Activated effector memory CD4-positive, alpha-beta T cell treated with anti-CD3 and anti-CD28 coated beads, Interleukin-2, amount 50 U/mL, for 16 hours (primary cell): ENCODE measurements at places on chromosomes 16 and 17.

DNA sequence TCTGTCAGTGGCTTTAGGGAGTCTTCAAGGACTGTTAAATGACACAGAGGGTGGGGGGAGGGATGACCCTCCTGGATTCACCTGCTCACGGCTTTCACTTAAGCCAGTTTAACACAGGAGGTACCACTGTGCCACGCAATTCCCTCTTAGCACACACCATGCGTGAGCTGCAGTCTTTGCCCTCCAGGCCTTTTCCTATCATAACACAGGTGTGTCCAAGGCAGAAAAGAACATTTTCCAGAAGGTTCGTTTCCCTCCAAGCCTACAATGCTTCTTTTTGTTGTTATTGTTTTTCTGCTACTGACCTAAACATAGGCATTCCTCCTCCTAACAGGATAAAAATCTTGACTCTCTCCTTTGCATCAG, 1.1 kb downstream of the ZFHX3 start:
- no peak for DNase-seq

DNA sequence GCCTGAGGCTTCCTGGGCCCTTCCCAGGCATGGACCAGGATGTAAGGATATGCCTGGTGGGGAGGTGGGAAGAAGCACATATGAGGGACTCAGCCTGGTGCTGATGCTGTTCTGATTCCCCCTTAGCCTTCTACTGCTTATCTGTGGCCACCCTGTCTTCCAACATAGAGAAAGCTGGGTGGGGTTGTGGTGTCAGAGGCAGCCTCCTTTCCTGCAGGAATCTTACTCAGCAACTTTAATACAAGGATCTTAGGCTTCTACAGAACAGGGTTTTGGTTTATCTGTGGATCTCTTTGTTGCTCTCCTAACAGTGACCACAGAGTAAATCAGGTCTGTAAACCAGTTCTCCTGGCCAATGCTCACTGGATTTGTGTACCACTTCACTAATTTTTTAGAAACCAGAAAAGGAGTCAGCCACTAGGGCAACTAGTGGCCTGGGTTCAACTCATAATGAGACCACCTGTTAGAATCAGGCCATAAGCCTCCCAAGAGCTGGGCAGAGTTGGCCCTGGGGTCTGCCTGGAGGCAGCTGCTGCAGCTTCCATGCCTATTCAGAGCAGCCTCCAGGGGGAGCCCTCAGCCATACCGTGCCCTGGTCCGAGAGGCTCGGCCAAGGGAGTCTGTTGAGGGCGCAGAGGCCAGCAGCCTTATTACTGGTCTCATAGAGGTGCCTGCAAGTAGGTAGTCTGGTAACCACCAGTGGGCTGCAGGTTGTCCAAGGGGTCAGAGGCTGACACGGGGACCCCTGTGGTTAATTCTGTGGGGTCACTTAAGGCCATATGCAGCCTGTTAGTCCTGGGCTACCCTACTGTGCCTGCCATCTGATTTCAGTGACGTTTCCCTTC, 7.1 kb downstream of the HAS3 start:
- peak; percentile 80 for DNase-seq

DNA sequence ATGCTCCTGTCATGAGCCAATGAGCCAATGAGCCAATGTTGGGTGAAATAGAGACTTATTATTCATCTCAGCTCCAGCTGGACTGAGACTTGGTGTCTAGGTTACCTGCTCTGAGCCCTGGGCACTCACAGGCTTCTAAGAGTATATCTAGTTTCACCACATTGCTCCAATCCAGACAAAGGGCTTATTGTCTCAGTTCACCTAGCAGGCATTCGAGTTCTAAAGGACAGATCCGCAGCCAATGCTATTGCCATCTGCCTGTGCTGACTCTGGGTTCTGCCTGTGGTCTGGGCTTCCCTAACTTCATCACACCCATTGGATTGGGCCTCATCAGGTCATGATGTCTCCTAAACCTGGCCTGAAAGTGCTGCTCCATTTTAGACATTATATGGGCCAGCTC, 66.1 kb upstream of the HS3ST4 start:
- no peak for DNase-seq

- DNase-seq, result no peak
Measured at GRCh38 chr17:11852912-11853311, 144.4 kb downstream of the ZNF18 start.

GRCh38 chr17:19718041-19718612, 1.7 kb upstream of the SLC47A2 start:
- DNase-seq, result no peak

DNA sequence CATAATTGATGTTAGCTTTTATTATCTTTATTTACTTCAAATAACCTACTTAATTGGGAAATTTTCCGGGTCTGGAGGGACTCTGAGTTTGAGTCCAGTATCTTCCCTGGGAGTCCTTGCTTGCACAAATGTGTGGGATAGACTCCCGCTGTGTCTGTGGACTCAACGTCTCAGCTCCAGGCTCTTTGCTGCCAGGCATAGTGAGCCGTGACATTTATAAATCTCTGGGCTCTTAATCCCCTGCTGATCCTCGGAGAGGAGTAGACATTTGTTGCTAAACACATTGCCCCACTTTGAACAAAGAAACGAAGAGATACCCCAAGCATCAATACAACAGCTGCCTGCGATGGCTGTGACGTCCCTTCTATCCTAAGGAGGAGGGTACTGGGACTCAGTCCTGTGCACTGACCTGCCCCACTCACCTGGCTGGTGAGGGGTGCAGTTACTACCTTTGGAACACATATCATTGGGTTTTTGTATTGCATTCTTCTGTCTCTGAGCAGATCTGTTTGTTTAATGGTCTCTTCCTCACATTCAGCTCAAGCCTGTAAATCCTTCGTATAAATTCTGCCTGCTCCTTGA, 316.9 kb downstream of the HAPSTR1 start:
- no peak for DNase-seq

DNA sequence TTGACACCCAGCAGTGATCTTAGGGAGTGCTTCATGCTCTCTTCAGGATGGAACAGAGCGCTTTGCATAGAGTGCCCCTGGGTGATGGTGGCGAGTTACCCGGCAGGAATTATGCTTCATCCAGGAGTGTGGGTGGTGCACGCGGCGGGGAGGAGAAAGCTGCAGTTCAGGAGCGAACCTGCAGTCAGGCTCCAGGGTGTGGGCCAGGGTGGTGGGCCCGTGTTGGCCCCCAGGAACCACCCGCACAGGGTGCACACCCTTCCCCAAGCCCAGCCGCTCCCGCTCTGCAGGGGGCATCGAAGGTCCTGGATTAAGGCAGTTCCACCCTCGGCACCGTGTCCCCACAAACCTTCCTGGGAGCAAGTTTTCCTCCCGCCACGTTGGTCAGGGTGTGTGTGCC, 3.9 kb downstream of the RAB40C start:
- DNase-seq, result no peak

DNA sequence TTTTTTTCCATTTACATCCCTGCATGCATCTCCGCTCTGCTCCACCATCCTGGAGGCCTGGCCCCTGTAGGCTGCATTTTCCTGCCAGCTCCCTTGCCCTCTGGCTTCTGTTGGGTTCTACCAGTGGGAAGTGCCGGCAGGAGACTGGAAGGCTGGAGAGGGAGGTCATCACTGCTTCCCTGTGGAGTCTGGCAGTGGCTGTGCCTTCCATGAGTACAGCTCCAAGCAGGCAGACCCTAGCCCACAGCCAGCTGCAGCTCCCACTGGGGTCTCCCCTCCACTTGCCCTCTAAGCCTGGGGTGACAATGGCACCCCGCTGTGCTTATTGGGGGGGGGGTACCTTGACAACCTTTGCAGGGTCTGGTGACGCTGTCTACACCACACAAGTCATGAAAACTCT, 37.3 kb downstream of the MMP15 start:
- DNase-seq, result no peak

- no peak for DNase-seq
Measured at GRCh38 chr17:1474402-1475189, 17.9 kb downstream of the MYO1C start.

DNA sequence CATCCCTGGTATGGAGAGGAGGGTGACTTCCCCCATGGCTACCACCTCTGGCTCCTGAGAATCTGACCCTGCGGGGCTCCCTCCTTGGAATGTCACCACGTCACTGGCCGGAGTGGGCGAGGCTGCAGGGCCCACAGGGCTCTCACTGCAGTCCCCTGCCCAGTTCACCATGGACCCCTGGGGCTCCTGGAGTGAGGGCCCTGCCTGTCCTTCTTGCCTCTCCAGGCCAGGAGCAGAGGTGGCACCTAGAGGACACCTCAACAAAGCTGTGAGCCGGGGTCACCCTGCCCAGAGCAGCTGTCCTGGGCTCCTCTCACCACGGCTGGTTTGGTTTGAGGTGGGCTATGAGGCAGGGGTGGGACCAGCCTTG, 67.8 kb upstream of the GNG13 start:
- DNase-seq, result no peak

DNA sequence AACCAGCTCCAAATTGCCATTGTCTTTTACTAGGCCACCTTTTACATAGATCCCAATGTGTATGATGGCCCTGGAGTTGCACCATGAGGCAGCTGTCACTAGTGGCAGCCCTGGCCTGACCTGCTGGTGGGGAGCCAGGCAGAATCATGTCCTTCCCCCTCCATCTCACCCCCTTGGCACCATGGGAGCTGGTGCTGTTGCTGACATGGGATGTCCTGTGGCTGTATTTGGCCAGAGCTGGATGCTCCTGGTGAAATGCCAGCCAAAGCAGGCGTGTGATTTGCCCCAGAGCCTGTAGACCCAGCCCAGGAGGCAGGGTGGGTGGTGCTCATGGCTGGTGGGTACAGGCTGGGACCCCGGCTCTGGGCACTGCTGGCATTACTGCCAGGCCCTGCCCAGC, 18.6 kb downstream of the SLC12A3 start:
- DNase-seq, result no peak

DNA sequence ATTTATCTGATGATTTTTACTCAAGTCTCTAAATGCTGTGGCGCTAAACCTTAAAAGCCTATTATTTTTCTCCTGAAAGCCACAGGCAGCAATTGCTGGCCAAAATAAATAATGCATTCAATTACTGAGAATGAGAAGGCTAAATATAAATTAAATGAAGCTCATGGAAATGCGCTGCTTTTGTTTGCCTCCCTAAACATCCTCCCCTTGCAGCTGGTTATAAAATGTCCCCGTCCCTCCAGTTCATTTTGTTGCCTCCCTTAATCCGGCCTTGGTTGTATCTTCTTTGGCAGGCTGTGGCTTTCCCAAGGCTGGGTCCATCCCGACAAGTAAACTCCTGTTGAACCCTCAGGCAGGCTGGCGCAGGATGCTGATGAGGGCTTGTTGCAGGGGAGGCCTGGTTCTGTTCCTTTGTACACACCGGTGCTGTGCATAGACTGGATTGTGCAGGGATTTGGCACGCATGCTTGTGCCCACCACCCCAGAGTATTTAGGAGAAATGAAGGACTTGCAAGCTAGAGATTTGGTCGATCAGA, 62.7 kb downstream of the KNOP1 start:
- DNase-seq, result no peak

GRCh38 chr16:78549366-78549765, 449.9 kb downstream of the WWOX start:
- DNase-seq, result no peak

DNA sequence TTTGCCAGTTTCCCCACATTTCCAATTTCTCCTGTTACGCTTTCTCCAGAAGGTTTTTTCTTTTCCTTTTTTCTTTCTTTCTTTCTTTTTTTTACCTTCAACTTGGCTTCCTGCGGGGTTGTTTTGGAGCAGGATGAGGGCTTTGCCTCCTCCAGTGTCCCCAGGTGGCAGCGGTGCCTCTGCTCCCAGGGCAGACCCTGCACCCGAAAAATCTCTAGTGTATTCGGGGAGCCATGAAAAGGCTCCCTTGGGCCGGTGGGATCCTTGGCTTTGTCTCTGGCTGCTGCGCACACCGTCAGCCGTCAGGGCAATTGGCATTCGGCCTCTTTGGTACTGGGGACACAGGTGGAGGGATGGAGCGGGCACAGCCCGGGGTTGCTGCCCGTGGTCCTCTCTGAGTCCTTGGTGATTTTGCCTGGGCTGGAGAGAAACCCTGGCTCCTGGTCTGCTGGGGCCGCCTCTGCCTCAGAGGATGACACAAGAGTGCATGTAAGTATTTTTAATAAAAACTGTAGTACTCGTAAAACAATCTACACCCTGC, 846 bp downstream of the ITGB3 start:
- no peak for DNase-seq

DNA sequence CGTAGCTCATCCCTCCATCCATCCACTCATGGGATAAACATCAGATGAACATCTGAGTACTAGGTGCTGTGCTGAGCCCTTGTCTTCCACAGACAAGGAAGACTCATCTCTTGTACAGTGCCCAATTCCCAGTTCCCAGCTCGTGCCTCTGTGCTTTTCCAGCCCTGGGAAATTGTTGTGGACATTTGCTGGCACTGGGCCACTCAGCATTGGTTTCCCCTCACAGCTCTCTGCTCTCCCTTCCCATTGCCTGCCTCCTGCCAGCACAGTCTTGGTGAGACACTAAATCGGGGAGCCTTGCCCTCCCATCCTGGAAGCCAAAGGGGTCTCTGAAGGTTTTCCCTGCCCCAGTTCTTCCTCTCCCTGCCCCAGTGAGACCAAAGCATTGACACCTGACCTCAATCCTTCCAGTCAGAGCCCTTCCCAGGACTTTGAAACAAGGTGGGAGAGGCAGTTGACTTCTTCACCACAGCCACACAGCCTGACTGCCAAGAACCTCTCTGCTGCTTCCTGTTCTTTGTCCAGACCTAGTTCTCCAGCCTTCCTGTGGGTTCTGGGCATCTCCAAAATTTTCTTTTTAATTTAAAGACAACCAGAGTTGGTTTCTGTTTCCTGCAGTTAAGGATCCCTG, 50.2 kb downstream of the WSB1 start:
- DNase-seq, result no peak

- DNase-seq, result peak; percentile 74
Measured at GRCh38 chr17:40122136-40122998, 596 bp downstream of the MSL1 start.

DNA sequence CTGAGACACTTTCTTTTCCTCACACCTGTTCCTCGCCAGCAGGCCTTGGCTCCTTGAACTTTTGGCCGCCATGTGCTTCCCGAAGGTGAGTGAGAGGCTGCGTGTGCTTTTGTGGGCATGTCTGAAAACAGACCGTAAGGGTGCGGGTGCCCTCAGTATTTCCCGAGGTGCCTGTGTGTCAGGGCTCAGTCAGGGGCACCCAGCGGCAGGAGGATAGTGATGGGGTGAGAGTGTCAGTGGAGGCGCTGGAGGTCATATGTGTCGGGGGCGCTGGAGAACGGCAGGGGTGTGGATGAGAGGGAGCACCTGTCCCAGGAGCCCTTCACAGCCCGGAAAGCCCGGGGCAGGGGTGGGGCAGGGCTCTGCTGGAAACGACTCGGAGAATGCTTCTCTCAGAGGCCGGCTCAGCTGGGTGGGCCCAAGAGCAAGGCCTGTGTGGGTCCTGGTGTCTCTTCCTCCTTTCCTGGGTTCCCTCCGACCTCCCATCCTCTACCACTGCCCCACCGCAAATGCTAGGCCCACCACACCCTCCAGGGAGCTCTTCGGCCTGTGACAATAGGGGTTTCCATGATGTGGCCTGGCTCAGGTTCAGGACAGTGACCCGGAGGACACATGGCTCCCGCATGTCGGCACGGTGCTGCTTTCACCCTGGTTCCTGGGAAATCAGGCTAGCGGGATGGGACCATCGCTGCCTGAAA, 451 bp downstream of the IL32 start:
- peak; percentile 77 for DNase-seq

GRCh38 chr16:6964679-6965078, 368.0 kb upstream of the RBFOX1 start:
- no peak for DNase-seq

- no peak for DNase-seq
Measured at GRCh38 chr16:77897129-77897437, 108.7 kb downstream of the VAT1L start.

GRCh38 chr17:81371910-81372760, 23.1 kb upstream of the BAHCC1 start:
- no peak for DNase-seq

- no peak for DNase-seq
Measured at GRCh38 chr16:56261656-56262055, 70.4 kb downstream of the GNAO1 start.
